ENCODE measurements at places on chromosomes 12 and 14.

GRCh38 chr12:114888448-114888847 is 204.5 kb upstream of the TBX3 start:
- no peak for DNase-seq

GRCh38 chr14:70188659-70189455 is at the start of gene SLC8A3:
SLC8A3 (minus strand) TSS chr14:70188951; CDS start chr14:70168422, 20,529 bp downstream.
- peak; percentile 47 for DNase-seq

- DNase-seq = no peak
These were observed 183.4 kb upstream of the PPFIA2 start for GRCh38 chr12:81942594-81942993.

- DNase-seq = no peak
These were observed 390.0 kb downstream of the AEBP2 start for GRCh38 chr12:19829100-19829853.

GRCh38 chr14:61379639-61380184 is 58.3 kb downstream of the PRKCH start:
- DNase-seq = no peak

Measured in NCI-H1417 treated with DMSO at 0.1 percent for 48 hours (cell line).